ENCODE measurements at places on chromosomes 5 and 9. TPM values are rescaled to one million over a fixed set of nuclear protein-coding genes. Genes with fewer than 3 reads are reported as not detected.

DNA sequence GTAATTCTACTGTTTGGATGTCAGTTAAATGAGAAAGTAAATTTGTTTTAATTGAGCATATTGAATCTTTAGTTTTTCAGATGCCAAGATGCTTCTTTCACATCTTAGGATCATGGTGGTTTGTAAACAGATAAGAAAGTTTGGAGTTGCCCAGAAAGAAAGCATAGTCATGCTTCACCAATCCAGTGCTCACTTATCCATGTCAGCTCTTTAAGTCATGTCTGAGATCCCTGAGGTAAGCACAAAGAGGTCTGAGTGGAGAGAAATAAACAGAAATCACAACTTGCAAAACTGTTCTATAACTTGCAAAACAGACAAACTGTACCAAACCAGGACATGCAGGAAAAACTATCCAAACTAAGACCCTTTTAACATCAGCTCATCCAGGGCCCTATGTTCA, 87.7 kb downstream of the OSTF1 start:
- no peak for DNase-seq

DNA sequence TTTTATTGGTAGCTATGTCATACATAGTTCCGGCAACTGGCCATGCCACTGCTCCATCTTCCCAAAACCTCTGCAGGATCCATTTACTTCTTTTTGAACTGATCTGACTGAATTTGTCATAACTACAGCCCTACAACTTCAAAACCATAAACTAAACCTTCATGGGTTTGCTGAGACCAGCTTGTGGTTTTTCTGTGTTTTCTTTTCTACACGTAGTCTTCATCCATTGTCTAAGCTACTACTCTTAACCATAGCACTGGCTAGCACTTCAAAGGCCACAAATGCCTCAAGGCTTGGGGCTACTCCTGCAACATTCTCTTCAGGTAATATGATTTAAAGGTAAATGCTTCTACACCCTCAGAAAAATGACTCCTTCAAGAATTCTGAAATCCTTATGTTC, 9.0 kb upstream of the KIF2A start:
- no peak for DNase-seq

GRCh38 chr9:98262056-98262455, 6.6 kb upstream of the TBC1D2 start:
- no peak for DNase-seq

DNA sequence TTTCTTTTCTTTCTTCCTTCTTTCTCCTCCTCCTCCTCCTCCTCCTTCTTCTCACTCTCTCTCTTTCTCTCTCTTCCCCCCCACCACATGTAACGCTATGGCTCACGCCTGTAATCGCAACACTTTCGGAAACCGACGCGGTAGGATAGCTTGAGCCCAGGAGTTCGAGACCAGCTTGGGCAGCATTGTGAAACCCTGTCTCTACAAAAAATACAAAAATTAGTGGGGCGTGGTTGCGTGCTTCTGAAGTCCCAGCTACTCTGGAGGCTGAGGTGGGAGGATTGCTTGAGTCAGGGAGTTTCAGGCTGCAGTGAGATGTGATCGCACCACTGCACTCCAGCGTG, 736 bp upstream of the GLDC start:
- DNase-seq: no peak

- no peak for DNase-seq
These were observed 57.6 kb downstream of the JAK2 start for GRCh38 chr9:5042661-5043178.

DNA sequence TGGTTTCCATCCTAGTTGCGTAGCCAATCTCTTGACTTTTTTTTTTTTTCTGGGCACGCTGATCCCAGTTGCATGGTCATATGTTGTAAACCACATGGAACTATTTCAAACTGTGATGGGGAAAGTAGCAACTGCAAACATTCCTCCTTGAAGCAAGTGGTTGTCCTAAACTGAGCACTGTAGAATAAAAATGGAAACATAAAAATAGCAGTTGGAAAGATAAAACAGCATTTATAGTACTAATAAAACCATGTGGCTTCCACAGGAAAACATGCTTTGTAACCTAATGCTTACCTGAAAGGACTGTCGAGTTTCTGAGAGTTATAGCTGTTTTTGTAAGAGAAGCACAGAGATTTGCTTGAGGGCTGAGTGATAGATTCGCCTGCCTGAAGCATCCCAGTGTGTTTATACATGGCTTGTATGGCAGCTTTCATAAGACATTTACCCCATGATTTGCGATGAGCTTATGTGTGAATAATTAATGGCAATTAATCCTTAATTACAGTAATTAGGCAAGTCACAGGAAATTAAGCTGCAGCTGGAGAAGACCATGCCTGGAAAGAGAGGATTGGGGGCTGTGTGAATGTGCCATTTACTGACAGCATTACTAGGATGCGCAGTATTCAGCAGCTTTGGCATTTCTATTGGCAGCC, 136.5 kb downstream of the PBX3 start:
- DNase-seq: no peak

- DNase-seq: no peak
These were observed 527 bp upstream of the SREK1 start for GRCh38 chr5:66143473-66144073.

- no peak for DNase-seq
These were observed 285.0 kb upstream of the PTGER4 start for GRCh38 chr5:40394698-40395097.

GRCh38 chr9:131747352-131747751, 7.5 kb upstream of the RAPGEF1 start:
- no peak for DNase-seq

GRCh38 chr5:138180183-138180782, 1.4 kb downstream of the KIF20A start:
- DNase-seq: no peak

GRCh38 chr9:79489261-79490000, 82.3 kb upstream of the TLE4 start:
- DNase-seq: no peak

- DNase-seq: no peak
These were observed 1730.6 kb downstream of the EFNA5 start for GRCh38 chr5:105940181-105940580.

- no peak for DNase-seq
These were observed 2.1 kb downstream of the OBP2A start for GRCh38 chr9:135547756-135548736.

DNA sequence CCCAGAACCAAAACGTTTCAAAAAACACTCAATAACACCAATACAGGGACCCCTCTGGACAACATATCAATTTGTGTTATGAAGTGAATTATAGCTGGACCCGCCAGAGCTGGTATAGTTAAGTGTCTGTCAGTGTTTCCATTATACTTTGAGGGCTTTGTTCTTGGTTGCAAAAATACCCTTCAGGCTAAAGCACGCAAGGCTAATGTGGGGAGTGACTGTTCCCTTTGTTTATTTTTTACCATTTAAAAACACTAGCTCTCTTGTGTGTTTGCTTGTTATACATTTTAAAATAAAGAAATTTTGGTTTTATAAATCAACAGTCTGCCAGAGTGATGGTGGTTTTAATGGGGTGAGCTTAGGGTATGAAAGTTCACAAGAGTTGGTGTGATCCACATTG, 859.5 kb downstream of the PTPRD start:
- DNase-seq: no peak

- DNase-seq: no peak
These were observed 656.2 kb upstream of the PTPRD start for GRCh38 chr9:11269036-11269435.

Gene RLN2
- not detected for total RNA-seq

Gene DBH
- total RNA-seq: not detected

Gene PPP3R2
- total RNA-seq: not detected

Gene CA9
- total RNA-seq: not detected

Gene HAVCR1
- total RNA-seq: not detected

Gene SV2C
- not detected for total RNA-seq

Gene SPAAR
- total RNA-seq: 3.6 TPM

Gene GABRA1
- total RNA-seq: not detected
